ENCODE measurements at places on chromosomes 11 and 22.

- DNase-seq, result no peak
Measured at GRCh38 chr11:65793144-65793581, 6.3 kb downstream of the OVOL1 start.

- DNase-seq, result no peak
Measured at GRCh38 chr11:15199693-15200092, 85.0 kb downstream of the INSC start.

GRCh38 chr11:72552399-72552910 lies 118.1 kb upstream of the CLPB start:
- DNase-seq, result no peak

DNA sequence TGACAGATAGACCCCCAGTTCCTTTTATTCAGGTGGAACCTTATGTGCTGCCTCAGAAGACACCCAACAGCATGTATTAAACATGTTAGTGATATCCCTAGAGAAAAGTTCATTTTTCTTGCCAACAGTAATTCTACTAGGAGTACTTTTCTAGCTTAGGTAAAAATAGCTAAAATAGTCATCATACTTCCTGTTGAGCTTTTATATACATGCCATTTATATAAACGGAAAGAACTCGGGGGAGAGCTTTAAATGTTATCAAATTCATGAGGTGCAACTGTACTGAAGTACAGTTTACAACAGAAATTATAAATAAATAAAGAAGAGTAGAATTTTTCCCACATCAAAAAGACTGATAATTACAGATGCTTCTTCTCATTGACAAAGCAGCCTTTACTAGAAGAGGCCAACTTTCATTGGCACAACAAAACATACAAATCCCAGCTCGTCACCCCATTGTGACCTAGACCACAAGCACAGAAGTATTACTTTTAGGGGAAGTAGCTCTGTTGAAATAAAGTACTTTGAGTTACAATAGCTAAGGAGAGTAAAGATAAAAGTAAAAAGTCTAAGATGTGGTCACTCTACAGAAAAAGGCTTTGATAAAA lies 59.1 kb upstream of the POU2AF2 start:
- DNase-seq, result no peak

- peak; percentile 24 for DNase-seq
Measured at GRCh38 chr22:19463491-19464469, 15.2 kb downstream of the UFD1 start.

DNA sequence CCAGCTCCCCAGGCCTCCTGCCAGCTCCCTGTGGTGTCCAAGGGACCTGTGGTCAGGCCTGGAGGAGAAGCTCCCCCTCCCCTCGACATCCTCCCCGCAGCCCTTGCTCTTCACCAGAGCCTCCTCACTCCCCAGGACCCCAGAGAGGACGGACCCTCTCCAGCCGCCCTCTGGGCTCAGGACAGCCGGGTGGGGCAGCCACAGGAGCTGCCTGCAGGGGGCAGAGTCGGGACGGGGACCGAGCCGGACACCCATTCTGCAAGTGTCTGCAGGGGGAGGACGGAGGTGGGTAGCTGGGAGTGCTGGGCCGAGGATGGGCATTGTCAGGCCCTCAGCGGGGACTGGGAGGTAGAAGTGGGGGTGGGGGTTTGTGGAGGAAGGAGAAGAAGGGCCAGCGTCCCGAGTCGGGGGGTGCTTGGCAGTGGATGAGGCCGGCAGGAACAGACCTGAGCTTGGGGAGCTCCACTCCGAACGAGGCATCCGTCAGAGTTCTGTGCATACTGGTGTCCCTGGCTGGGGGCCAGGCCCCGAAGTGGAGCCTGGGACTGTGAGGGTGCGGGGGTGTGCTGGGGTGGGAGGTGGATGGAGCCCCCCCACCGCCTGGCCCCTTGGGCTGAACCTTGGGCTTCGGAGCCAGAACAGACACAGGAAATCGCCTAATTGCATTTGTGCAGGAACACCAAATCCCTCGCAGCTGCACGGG lies 15.2 kb downstream of the PRR33 start:
- no peak for DNase-seq

DNA sequence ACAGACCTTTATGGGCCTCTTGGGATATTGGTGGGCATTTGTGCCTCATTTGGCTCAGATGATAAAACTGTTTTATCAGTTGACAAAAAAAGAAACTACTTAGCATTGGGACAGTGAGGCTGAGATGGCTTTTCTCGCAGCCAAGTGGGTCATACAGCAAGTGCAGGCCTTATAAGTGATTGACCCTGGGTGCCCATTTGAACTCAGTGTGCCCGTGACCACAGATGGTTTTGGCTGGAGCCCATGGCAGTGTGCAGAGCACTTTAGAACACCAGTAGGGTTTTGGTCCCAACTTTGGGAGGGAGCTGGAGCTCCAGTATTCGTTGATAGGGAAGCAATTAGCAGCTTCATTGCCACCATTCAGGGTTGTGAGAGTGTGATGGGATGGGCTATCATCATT lies 404.5 kb upstream of the LARGE1 start:
- DNase-seq, result no peak

- no peak for DNase-seq
Measured at GRCh38 chr11:129440028-129440713, 64.5 kb downstream of the BARX2 start.

DNA sequence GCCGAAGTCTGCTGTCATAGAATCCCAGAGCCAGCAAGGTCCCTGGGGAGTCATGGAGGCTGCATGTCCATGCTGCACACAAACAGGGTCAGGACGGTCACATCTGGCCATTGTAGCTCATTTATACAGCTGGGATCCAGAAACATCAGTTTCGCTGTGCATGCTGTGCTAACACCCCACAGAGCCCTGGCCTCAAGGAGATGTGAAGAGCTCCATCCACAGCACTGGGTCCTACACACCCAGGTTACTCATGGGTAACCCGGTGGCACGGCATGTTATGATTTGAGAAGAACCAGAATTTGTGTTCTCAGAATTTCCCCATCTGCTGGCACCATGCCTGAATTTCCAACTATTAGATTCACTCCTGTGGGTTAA lies 146.3 kb upstream of the ARHGAP20 start:
- DNase-seq, result no peak

DNA sequence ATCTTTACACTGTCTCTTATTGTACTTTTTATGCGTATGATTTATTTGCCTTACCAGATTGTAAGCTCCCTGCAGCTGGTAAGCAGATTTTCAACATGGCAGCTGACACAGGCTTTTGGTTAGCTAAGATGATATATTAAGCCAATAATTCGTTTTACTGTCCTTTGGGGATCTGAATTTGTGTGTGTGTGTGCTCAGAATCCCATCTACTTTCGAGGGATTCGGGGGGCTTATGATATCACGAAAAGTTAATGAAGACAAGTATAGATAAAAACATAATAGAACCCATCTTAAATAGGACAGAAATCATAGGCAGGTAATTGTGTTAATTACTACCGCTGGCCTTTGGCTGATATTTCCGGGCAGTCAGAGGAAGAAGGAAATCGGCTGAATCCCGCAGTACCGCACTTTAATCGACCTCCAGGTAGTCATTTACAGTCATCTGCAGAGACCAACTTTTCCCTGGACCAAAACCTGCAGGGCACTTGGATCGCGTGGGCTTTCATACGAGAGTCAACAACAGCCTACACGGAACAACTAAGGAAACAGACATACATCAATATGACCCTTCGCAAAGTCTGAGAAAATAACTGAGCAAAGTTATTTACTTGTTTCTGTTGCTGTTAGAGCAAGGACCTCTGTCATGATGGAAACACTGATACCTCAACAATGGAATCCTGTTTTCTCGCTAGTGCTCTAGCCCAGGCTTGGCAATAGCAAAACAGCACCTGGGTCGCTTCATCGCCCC lies 802 bp downstream of the KBTBD3 start:
- no peak for DNase-seq

- no peak for DNase-seq
Measured at GRCh38 chr11:66409226-66409625, 11.6 kb upstream of the NPAS4 start.

GRCh38 chr11:770642-771616 lies 6.4 kb downstream of the GATD1 start:
- DNase-seq, result no peak

DNA sequence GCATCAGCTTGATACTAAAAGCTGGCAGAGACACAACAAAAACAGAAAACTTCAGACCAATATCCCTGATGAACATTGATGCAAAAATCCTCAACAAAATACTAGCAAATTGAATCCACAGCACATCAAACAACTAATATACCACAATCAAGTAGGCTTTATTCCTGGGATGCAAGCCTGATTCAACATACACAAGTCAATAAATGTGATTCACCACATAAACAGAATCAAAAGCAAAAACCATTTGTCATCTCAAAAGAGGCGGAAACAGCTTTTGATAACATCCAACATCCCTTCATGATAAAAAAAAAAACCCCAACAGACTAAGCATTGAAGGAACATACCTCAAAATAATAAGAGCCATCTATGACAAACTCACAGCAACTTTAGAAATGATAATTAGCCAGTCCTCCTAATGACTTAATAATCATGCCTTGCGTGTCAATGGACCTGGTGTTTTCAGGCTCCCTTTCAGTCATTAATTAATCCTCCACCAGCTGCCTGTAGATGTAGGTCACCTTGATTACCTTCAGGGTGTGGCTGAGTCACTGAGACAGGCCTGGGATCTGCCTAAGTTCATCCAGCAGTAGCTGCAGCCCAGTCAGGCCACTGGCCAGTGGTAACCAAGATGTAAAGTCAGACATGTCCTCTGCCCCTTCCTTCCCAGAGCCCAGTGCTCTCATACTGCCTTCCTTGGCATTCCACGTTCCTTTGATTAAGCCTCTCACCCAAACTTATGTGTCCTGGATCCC lies 109.8 kb downstream of the EHF start:
- DNase-seq, result no peak

Measured in AG04450 (cell line).